ENCODE measurements at places on chromosomes 5 and 9. TPM values are rescaled to one million over a fixed set of nuclear protein-coding genes. Genes with fewer than 3 reads are reported as not detected.

The CDH6 gene
- total RNA-seq: not detected

The SLC25A2 gene
- total RNA-seq: 0.92 TPM

DNA sequence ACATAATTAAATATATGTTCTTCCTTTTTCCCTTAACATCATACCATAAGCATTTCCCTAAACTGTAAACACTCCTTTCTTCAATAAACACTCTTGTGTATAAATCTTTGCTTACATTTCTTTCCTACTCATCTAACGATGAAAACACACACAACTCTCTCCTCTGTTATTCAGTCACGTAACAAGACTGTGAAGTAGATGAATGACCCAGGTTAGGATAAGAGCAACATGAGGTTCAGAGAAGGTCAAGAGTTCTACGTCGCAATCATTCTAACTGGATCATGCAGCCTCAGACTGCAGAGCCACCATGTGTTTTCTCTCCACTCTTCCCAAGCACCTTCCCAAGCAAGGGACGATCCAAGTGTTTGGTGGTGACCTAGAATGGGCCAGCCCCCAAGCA is 70.5 kb upstream of the SPTLC1 start:
- DNase-seq: no peak

The BASP1 gene
- total RNA-seq: 4.6 TPM

The MEIKIN gene
- 0.22 TPM for total RNA-seq

- DNase-seq: peak; percentile 52
Measured at GRCh38 chr9:91775011-91775707, 174.9 kb downstream of the ROR2 start.

The PLCXD3 gene
- 0.03 TPM for total RNA-seq

The DMRT3 gene
- total RNA-seq: not detected

DNA sequence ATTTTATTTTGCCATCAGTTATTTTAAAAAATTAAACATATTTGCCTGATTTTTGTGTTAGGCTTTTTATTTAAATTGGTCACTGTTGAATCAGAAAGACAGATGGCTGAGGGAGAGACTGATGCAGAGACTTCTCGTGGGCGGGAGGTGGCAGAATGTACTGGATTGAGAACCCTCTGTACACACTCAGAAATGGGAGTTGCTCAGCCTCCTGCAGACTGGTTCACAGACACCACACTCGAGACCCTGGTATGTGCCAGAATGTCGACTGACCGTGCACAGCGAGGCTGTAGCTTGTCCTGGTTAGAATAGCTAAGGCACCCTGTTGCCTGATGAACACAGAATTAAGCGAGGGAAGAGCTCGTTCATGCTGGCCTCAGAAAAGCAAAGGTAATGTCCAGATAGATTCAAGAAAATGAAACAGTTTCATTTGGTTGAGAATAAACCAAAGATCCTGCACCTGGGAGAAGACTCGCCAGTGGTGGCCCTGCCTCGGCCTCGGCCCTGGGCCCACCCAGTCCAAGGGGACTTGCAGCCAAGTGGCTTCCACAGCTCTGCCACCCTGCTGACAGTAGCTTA is 71.3 kb upstream of the OTULINL start:
- no peak for DNase-seq

GRCh38 chr9:2718001-2718697 is 839 bp downstream of the KCNV2 start:
- DNase-seq: no peak

The OBP2A gene
- total RNA-seq: not detected

The FRRS1L gene
- total RNA-seq: not detected

The DENND4C gene
- 55.7 TPM for total RNA-seq

The SIGMAR1 gene
- 62.3 TPM for total RNA-seq

GRCh38 chr5:118956727-118957126 is 31.6 kb downstream of the DTWD2 start:
- DNase-seq: no peak

The SPINK6 gene
- not detected for total RNA-seq

DNA sequence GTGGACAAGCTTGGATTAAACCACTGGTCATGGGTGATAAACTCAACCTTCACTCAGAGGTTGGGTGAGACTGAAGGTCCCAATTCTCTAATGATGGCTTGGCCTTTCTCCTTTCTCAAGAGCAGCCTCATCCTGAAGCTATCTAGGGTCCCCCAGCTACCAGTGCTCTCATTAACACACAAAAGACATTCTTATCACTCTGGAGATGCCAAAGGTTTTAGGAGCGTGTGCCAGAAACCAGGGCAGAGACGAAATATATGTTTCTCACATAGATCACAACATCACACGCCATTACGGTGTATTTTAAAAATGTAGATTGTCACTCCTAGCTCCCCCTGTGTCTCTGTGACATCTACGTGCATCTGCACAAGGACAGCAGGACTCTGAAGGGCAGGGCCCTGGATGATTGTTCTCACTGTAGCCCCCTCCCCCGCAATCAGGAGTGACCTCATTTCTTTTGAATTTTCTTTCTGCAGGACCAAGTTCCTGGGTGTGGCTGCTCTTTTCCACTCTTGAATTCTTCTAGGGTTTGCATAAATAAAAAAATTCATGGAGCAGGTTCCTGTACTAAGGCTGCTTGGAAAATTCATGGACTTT is 311.3 kb downstream of the GADD45G start:
- DNase-seq: no peak

- DNase-seq: no peak
Measured at GRCh38 chr9:135340726-135341475, 138.7 kb upstream of the PPP1R26 start.

The CCNH gene
- total RNA-seq: 244 TPM

GRCh38 chr5:145906401-145906800 is 30.0 kb upstream of the SH3RF2 start:
- DNase-seq: no peak

- DNase-seq: no peak
Measured at GRCh38 chr5:100165309-100165708, 369.9 kb upstream of the FAM174A start.

GRCh38 chr5:8138884-8139283 is 269.9 kb downstream of the MTRR start:
- DNase-seq: no peak

The C9orf50 gene
- not detected for total RNA-seq

The SLC9A3 gene
- total RNA-seq: 3.5 TPM

The LCN2 gene
- total RNA-seq: not detected

The KCNMB1 gene
- not detected for total RNA-seq

The C7 gene
- total RNA-seq: 3.4 TPM

DNA sequence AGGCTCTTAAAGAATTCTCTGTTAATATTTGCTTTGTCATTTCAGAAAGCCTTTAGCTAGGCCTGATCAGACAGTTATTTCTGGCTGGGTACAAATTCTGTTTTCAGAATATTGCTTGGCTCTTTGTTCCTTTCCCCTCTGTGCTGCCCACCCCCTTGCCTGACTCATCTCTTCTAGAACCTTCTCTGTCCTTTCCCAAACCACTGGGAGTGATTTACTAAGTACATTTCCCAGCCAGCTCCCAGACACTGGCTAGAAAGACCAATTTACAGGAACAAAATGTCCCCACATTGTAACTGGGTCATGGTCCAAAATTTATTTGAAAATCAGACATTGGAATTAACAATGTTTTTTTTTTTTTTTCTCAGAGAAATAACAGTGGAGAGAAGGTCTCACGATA is 133.1 kb upstream of the MAP1B start:
- no peak for DNase-seq

DNA sequence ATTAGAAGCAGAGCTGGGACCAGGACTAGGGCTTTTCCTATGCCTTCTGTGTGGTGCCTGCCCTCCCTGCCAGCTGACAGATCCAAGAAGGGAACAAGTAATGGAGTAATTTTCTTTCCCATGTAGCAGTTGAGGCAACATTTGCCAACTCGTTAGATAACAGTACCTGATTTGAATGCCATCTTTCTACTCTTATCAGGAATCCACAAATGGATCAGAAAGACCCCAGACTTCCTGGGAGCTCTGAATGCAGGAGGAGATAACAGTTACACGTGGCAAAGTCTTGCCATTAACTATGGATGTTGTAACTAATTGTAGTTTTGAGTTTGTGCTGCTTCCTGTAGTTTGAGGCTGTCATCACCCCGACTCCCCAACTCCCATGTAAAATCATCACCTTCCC is 39.2 kb downstream of the RCL1 start:
- DNase-seq: no peak

The GGTA1 gene
- not detected for total RNA-seq

GRCh38 chr5:131355971-131356528 is 92.2 kb downstream of the CDC42SE2 start:
- no peak for DNase-seq

The HRH2 gene
- total RNA-seq: 2.9 TPM

- DNase-seq: no peak
Measured at GRCh38 chr9:99264070-99264680, 42.1 kb downstream of the SEC61B start.

- DNase-seq: no peak
Measured at GRCh38 chr5:76953551-76954382, 922 bp downstream of the CRHBP start.

DNA sequence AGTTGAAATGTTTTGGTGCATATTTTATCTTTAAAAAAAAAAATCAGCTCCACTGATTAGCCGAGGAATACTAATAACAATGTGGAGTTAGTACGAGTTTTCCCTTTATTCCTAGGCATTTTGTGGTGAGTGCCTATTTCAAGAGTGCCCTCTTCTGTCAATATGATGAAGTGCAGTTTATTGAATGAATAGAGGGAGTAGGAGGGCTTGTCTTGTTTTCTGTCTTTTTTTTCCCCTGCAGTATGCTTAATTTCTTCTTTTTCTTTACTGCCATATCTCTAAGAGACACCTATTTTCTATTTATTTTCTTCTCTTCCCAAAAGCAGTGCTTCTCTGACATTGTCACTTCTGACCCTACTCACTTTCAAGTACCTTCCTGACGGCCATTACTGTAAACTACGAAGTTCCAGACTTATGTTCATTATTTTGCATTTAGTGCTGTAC is 169.6 kb upstream of the PITX1 start:
- DNase-seq: no peak

DNA sequence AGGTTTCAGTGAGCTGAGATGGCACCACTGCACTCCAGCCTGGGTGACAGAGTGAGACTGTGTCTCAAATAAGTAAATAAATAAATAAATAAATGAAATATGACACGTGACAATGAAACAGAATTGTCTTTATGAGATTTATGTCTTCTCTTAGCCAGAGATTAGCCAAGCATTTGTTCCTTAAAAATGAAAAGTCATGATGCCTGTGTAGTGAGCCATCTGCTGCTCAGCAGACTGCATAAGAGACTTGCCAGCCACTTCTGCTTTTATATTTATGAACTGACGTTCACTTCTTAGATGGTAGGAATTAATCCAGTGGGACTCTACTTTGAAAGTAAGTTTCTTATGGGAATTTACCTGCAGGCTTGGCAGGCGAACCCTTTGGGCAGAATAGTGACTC is 227.4 kb downstream of the NR3C1 start:
- DNase-seq: no peak

The SGCD gene
- 0.72 TPM for total RNA-seq

- DNase-seq: peak; percentile 9
Measured at GRCh38 chr5:59562756-59563389, 330.7 kb downstream of the PDE4D start.

- DNase-seq: no peak
Measured at GRCh38 chr5:77943851-77944250, 167.7 kb upstream of the TBCA start.

DNA sequence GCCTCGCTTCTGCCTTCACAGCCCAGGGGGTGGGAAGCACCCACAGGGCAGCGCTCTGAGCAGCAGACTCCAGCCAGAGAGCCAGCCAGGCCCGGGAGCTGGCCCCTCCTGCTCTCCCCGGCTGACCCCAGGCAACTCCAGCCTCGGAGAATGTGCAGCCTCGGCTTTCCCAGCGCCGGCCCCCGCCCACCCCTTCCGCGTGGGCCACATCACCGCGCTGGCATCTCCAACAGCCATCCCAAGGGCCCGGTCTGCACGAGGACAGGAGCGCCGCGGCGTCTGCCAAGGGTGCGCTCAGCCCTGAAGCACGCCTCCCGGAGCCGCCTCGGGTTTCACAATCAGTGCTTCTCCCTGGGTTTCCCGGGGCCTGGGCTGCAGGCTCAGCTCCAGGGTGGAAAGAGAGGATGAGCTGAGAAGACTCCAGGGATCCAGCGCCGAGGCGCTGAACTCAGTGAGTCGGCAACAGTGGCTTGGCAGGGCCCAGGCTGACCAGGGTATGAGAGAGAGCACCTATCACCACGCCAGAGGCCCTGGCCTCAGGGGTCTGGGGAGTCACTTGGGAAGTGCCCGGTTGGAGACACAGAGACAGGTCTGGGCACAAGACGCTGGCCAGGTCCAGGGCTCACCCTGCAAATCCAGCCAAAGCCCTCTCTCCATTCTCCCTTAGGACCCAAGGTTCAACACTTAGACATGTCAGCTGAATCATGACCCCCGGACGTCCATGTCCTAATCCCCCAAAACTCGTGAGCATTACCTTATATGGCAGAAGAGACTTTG is 79.6 kb downstream of the ADAMTS2 start:
- peak; percentile 10 for DNase-seq

The CTXN3 gene
- not detected for total RNA-seq

The OTP gene
- not detected for total RNA-seq

GRCh38 chr5:137466889-137467288 is 32.2 kb downstream of the SPOCK1 start:
- DNase-seq: no peak

Data from T-cell (primary cell).